ENCODE measurements at places on chromosomes 4 and X. TPM values are rescaled to one million over a fixed set of nuclear protein-coding genes. Genes with fewer than 3 reads are reported as not detected.

- no peak for DNase-seq
These were observed 61.1 kb downstream of the HDX start for GRCh38 chrX:84441143-84441542.

- DNase-seq, result no peak
These were observed 109.7 kb downstream of the CRLF2 start for GRCh38 chrX:1102786-1103185.

GRCh38 chr4:176746846-176747245, 45.9 kb downstream of the VEGFC start:
- no peak for DNase-seq

DNA sequence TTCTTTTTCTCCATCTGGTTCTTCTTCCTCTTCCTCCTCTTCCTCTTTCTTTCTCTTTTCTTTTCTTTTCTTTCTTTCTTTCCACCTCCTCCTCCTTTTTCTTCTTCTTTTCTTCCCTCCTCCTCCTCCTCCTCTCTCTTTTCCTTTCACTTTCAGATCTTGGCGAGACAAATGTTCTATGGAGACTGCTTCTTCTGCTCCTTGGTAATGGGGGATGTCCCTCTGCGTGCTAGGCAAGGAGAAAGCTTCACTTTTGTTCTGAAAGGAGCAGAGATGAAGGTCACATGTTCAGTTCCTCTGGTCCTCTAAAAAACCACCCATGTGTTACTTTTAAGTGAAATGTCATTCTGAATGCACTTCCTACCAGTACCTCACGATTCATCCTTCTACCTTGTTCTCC, 33.2 kb downstream of the NBDY start:
- no peak for DNase-seq

DNA sequence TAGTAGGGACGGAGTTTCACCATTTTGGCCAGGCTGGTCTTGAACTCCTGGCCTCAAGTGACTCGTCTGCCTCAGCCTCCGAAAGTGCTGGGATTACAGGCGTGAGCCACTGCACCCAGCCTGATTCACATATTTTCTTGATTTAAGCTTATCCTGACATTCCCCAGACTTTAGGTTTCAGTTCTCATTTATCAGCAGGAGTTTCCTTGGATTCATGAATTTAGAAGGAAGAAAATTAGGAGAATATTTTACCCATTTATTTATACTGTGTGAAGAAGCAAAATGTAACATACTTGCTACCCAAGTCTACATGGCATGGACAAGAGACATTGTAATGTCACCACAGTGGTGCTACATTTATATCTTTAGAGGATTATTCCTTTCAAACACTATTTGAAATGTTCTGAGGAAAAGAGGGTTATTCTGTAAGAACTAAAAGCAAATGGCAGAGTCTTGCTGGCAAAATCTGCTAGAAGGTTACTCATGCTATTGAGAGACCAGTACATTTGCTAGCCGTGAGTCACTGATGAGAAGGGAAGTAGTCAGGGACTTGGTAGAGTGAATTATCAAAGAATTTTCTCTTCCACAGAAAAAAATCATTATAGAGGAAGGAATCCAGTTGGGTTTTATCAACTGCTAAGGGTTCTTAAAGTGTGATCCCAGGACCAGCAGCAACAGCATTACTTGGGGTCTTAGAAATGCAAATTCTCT, 26.1 kb upstream of the CFAP299 start:
- no peak for DNase-seq

DNA sequence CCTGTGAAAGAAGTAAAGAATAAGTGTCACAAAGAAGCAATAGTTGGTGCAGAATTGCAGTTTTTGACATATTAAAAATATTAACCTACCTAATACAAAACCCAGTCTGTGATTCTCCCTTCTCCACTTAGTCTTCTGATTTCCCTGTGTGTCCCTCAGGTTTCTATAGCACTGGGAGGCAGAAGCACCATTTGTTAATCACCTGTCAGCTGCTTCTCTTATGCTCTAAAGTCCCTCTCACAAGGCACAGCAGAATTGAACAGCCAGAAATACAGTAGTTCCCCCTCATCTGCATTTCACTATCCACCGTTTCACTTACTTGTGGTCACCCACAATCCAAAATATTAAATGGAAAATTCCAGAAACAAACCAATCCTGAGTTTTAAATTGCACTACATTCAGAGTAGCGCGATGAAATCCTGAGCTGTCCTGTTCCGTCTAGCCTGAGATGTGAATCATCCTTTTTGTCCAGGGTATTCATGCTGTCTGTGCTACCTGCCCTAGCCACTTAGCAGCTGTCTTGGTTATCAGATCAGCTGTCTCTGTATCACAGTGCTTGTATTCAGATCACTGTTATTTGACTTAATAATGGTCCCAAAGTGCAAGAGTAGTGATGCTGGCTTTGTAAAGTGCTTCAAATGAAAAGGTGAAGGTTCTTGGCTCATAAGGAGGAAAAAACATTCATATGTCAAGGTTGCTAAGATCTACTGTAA, 984.1 kb upstream of the GRID2 start:
- no peak for DNase-seq

DNA sequence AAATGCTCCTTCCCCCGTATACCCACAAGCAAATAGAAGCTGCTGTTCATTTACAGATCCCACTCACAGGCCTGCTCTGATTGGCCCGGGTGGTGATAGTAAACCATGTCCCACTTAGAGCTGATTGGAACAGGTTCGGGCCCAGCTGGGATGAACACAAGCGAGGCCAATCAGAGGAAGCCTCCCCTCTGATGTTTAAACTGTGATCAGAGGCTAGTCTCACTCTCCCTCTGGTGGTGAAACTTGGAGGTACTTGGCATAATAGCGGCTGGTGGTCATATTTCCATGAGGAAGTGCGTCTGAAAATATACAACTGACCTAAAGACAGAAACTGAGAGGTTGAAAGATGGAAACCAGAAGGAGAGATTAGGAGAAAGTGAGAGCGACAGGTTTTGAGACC, 51.5 kb upstream of the TRPC3 start:
- peak; percentile 18 for DNase-seq

DNA sequence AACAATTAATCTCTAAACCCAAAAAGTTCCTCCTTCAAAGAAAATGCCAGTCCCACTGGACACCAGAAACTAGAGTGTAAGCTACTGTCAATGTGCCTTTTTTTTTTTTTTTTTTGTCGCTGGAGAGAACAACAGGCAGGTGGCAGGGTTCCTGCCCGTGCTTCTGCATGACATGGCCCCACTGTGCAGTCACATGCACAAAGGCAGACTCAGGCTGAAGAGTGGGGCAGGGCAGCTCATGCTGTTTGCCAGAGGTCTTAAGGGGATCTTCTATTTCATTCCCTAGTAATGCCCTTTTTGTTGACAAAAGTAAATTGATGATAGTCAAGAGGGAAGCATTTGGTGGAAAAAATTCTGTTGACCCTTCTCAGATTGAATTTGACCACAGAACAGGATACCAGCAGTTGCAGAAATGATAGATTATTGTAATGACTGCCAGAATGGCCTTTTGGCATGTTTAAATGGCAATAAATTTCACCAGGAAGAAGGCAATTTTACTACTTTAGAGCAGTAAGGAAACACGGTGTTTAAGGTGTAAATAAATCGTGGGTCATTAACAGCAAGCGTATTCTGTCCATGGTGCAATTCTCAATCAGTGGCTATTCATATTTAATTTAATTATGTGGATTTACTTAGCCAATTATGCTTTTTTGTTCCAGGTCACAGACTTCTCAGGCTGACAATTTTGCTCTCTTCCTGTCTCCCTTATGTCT, 80.9 kb downstream of the NKX6-1 start:
- DNase-seq, result no peak

GRCh38 chr4:37678624-37679023, 7.6 kb downstream of the RELL1 start:
- no peak for DNase-seq

GRCh38 chr4:34372815-34373214, 1871.5 kb downstream of the ARAP2 start:
- no peak for DNase-seq

DNA sequence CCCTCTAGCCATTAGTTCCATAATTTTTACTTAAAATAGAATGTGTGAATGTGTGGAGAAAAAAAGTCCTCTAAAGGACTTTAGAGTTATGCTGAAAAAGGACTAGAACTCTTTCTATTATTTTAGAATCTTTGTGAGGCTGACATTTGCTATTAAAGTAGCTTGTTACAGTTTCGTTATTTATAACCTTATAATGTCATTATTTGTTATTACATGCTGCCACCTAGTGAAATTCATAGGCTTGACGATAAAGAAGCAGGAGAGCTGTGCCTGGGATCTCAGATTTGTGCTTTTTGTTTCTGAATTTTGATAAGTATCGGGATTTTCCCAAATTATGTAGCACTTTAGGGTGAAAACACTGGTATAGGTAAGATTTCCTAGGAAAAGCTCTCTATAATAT, 38.5 kb upstream of the TAPT1 start:
- no peak for DNase-seq

- no peak for DNase-seq
These were observed 257.8 kb upstream of the NRK start for GRCh38 chrX:105564501-105564900.

DNA sequence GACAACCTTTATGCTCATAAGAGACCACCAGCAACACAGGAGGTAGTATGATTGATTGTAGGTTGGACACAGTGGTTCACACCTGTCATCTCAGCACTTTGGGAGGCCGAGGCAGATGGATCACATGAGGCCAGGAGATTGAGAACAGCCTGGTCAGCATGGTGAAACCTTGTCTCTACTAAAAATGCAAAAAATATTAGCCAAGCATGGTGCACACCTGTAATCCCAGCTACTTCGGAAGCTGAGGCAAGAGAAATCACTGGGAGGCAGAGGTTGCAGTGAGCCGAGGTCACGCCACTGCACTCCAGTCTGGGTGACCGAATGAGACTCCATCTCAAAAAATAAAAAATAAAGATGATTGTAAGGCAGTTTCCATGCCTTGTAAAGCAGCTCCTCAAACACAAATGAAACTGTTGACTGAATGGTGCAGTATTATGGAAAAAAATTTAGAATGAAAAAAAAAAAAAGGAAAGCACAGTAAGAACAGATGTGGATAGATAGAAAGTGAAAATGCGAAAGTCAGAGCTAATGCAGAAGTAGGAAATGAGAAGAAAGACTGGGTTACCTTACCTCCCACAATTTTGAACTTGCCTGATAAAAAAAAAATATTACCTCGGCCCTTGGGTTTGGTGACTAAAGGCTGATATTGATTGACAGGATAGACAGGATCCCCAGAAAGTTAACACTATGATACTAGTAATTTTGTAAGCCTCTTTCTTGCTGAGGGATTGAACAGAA, 249.2 kb upstream of the TRAM1L1 start:
- no peak for DNase-seq

- DNase-seq, result no peak
These were observed 105.0 kb downstream of the RAB28 start for GRCh38 chr4:13378973-13379759.

DNA sequence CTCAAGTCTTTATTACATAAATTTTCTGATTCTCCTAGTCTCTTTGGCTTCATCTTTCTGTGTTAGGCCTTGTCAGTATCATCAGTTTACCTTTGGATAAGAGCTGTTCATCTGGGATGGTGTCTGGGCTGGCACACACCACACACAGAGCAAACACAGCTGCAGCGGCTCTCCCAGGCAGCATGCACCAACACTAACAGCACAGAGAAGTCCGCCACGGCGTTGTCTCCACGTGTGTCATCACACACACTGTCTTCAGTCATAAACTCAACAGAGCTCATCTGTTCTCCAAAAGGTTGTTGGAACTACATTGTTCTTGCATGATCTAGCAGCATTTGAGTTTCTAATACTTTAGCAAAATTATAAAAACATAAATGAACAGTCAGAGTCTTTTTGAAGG, 851.9 kb upstream of the FRG1 start:
- DNase-seq, result no peak

GRCh38 chr4:182089326-182089725, 153.9 kb upstream of the TENM3 start:
- DNase-seq, result no peak

- DNase-seq, result peak; percentile 34
These were observed 99.8 kb upstream of the TEX13D start for GRCh38 chrX:124232523-124233201.

- no peak for DNase-seq
These were observed 13.1 kb downstream of the NAT8L start for GRCh38 chr4:2071912-2072867.

- no peak for DNase-seq
These were observed 30.4 kb upstream of the PRKG2 start for GRCh38 chr4:81245218-81246009.

DNA sequence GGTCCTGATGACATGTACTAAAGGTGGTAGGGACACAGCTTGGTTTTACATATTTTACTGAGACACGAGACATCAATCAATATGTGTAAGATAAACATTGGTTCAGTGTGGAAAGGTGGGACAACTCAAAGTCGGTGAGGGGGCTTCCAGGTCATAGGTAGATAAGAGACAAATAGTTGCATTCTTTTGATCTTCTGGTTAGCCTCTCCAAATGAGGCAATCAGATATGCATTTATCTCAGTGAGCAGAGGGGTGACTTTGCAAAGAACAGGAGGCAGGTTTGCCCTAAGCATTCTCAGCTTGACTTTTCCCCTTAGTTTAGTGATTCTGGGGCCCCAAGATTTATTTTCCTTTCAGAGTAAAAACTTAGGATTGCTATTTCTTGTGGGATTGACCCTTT, 706.9 kb downstream of the GLUD2 start:
- no peak for DNase-seq

DNA sequence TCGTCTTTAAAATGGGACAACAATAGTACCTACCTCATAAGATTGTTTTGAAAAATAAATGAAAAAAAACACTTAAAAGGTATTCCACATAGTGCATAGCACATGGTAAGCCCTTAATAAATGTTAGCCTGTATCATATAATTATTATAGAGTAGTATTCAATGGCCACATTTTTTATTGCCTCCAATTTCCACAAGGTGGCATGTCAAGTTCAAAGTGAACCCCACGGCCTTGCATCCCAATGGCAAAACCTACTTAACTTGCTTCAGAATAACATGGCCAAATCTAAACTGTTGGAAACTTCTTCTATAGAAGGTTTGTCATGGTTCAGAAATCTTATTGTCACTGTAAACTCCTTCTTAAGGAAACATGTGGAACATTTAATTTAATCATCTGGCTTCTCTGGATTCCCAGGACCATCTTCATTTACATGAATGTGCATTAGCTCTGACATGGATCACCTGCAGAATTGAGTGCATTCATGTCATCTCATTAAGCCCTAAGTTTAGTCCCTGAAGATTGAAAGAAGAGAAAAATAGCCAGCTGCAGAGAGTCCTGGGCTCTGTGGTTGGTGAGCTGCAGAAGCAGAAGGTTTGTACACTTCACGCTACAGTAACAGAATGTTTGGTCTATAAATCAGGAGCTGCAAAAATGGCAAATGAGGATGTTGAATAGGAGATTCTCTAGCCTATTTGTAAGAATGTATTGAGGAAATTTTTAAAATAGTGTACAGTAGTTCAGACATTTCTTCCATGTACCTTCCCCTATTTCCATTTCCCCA, 61.0 kb downstream of the ANXA3 start:
- DNase-seq, result no peak

Gene MAPK10
- total RNA-seq, result 0.29 TPM

Gene LONRF3
- total RNA-seq, result 5.1 TPM

Gene F11
- not detected for total RNA-seq

Gene PRKG2
- 0.12 TPM for total RNA-seq

Gene PFKFB1
- 0.54 TPM for total RNA-seq

Gene TBC1D9
- total RNA-seq, result 0.06 TPM

Gene ENPEP
- not detected for total RNA-seq

Gene GPR173
- total RNA-seq, result 0.64 TPM

Gene NR3C2
- 6.2 TPM for total RNA-seq

Gene SPACA5
- not detected for total RNA-seq

Gene UBE2A
- total RNA-seq, result 60.3 TPM

Gene TMEM35A
- total RNA-seq, result not detected
